ENCODE measurements at places on chromosomes 7 and 10.

DNA sequence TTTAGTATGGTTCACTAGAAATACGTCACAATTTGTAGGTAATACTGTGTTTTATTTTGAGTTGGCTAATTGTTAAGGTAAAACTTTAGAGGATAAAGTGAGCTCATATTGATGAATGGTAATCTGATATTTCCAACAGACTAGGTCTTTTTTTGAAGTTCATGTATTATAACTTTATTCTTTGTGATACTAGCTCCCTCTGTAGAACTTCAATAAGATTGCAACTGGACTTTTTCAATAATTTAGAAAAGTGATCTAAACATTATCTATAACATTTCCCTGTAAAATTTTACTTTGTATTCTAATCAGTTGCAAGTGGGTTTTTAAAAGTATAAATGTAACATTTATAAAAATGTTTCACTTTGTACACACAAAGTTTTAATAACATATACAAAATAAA, 83.5 kb downstream of the ADK start:
- DNase-seq: no peak

GRCh38 chr7:110800984-110801383, 289.9 kb upstream of the LRRN3 start:
- no peak for DNase-seq

DNA sequence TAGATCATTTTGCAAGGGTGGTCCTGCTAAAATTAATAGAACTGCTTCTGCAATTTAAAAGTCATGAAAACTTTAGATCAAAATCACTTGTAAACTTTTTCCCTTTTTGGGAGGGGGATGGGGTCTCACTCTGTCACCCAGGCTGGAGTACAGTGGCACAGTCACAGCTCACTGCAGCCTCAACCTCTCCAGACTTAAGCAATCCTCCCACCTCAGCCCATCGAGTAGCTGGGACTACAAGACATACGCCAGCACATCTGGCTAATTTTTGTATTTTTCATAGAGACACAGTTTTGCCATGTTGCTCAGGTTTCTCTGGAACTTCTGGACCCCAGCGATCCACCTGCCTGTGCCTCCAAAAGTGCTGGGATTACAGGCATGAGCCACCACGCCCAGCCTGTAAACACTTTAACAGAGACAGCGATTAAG, 79.7 kb downstream of the LRRC17 start:
- DNase-seq: no peak

DNA sequence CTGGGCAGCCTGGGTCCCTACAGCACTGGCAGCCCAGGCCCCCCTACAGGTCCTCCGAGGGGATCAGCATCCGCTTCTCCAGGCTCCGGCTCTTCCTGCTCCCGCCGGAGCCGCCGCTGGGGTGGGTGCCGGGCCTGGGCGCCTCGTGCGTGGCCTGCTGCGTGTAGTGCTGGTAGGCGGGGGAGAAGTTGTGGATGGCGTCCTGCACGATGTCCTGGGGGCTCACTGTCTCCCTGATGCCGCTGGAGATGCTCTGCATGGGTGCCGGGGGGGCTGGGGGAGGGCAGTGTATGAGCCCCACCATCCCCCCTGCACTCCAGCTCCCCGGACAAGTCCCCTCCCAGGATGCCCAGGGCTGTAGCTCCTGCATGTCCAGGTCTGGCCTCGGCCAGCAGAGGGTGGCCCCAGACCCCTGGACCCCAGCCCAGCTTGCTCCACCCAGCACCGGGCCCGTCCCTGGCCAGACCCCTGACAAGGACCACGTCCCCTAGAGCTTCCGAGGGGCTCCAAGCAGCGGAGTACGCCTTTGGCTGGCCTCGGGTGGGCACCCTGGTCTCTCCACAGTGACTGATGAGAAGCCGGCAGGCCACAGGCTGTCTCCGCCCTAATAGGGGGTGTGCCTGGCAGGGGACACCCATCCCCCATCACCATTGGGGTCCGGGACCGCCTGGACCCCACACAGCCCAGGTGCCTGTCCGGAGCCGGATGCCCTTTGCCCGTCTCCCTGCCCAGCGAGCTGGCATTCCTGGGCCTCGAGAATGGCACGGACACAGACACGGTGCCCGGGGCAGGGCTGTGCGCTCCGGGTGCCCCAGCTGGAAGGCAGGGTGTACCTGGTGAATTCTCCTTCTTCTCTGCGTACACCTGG, 8.9 kb downstream of the TMEM184A start:
- no peak for DNase-seq

DNA sequence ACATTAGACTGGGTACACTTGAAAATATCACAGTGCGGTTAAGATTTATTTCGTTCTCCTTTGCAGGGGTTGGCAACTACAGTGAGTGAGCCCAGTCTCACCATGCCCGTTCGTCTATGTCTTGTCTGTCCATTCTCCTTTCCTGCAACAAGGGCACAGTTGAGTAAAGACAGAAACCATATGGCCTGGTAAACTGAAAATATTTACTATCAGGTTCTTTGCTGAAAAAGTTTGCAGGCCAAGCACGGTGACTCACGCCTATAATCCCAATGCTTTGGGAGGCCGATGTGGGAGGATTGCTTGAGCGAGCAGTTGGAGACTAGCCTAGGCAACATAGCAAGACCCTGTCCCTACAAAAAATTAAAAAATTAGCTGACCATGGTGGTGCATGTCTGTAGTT, 11.4 kb upstream of the KCTD7 start:
- no peak for DNase-seq

DNA sequence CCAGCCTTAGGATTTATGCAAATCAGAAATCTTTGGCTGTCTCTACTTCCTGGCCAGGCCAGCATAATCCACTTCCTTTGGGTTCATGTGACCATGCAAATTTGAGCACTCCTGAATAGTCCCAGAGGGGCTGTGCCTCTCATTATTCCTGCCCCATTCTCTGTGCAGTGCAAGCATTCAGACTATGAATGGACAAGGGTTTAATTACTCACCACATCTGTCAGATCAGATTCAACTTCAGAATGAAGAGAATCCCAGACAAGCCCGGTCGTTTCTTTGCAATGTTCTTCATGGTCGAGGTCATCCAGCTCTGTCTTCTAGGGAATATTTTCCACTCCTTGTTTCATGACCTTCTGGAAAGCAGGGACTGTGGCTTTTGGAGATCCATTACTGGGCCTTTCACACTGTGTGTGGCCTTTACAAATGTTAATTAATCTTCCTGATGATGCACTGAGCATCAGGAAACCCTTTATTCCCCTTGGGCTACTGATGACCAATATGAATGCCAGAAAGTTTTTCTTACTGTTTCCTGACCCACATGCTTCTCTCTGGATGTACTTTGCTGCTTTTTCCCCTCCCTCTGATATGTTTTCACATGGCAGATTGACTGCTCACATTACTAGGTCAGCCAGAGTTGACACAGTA, 217.6 kb upstream of the TCF7L2 start:
- DNase-seq: no peak

- DNase-seq: no peak
Measured at GRCh38 chr7:134155206-134155605, 28.1 kb downstream of the LRGUK start.

DNA sequence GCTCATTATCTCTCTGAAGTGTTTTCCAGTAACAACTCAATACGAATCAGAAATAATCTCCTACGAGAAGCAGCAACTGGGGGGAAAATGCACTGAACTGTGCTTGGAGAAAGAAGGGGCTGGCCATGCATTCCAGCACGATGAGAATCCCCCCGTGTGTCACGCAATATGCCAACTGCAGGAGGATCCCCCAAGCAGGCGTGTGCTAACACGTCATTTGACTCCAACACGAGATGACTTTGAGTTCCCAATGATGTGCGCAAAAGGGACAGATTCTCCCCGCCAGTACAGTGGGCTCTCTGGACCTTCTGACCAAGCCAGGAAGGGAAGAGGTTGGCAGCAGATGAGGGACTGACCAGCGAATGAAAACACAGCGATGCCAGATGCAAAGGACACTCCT, 105.5 kb downstream of the KCNMA1 start:
- DNase-seq: no peak

DNA sequence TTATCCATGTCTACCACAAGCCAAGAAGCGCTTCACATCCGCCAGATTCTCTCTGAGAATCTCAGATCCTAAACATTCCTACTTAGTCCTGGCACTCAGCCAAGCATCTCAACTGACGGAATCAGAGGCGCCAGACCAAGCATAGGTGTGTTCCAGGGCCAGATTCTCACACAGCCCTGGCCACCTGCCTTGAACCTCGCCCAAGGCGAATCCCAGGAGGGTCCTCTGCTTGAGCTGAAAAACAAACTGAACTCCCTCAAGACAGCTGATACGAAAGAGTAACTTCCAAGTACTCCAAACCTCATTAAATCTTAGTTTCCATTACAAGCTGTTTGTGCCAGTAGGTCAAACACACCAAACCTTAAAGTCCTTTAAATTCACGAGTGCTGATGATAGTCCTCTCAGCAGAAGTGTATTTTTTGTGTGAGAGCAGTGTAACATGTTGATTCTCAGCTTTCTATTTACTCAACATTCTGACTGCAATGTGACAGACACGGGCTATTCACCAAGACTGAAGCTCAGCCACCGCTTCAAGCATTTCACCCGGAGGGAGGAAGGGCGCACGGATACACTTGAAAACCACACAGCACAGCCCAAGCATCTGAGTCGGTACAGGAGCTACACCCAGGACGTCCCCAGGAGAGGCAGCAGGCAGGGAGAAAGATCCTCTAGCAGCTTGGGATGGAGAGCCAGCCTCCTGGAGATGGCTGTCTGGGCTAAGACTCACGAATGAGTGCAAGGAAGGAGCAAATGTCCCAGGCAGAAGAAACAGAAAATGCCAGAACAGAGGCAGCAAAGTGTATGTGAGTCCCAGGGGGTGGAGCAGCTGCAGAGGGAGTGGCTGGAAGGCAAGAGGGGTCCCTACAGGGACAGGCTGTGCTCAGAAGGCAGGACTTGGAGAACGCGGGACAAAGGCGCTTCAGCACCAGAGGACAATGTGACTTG, 6.0 kb downstream of the PARD3 start:
- no peak for DNase-seq

- DNase-seq: no peak
Measured at GRCh38 chr7:28135760-28136159, 44.8 kb downstream of the JAZF1 start.

- DNase-seq: no peak
Measured at GRCh38 chr10:126616737-126617136, 53.8 kb downstream of the C10orf90 start.

GRCh38 chr7:22627136-22627535, 99.9 kb upstream of the IL6 start:
- DNase-seq: no peak

DNA sequence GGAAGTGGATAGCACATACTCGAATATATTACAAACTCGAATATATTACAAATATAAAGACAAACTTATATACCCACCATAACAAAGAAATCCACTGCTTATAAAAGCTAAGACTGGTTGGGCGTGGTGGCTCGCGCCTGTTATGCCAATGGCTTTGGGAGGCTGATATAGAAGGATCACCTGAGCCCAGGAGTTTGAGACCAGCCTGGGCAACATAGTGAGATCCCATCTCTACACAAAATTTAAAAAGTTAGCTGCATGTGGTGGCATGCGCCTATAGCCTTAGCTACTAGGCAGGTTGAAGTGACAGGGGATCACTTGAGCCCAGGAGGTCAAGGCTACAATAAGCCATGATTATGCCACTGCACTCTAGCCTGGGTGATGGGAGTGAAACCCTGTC, 20.4 kb downstream of the MCMBP start:
- no peak for DNase-seq

- DNase-seq: no peak
Measured at GRCh38 chr10:35386594-35387174, 50.4 kb downstream of the CCNY start.

DNA sequence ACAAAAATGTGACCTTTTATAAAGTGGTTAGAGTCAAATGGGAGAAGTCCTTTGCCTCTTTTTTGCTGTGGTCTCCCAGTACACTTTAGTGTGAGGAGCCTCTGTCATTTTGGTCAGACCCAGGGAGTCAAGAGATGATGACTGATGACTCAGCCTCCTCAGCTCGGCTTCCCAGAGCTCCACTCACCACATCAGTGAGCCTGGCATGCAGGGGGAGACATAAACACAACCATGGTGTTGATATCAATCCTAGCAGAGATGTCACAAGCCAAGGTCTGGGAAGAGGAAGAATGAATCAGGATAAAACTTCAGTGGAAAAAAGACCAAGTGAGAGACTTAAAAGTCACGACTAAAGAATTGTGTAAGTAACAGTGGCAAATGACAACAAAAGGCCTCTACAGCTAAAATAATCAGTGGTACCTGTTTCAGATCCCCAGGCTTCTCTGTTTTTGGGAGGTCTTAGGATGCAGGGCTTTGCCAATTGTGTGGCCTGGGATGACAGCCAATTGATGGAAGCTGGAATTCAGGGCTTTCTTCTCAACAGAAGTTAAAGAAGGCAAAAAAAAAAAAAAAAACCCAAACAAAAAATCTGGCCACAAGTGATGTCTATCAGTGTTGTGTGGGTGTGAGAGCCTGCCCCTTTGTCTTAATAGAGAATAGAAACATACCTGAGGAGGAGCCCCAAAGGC, 50.2 kb downstream of the TFAM start:
- no peak for DNase-seq

DNA sequence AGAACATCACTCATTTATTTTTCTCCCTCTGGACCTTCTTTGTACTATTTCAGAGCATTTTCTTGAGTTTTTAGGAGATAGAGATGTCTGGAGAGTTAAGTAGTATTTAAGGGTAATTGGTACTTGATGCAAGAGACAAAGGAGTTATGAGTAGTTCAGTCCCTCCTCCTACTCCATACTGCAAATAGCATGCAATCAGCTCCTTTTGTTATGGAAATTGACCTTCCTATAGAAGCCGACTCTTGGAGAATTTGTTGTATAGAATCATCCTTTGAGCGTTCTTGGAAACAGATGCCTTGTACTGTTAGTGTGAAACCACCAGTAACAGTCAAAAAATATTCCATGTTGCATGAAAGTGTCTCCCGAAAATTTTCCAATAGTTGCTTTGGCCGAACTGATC, 428.2 kb upstream of the GALNT17 start:
- no peak for DNase-seq

- DNase-seq: no peak
Measured at GRCh38 chr7:149467321-149467859, 6.5 kb upstream of the ZNF777 start.
